Fibroblast of lung (primary cell): ENCODE measurements at places on chromosomes 2 and 18. TPM values are rescaled to one million over a fixed set of nuclear protein-coding genes. Genes with fewer than 3 reads are reported as not detected.

The PCARE gene
- under 0.01 TPM in 1 of 2 replicates, not detected in the other for total RNA-seq

GRCh38 chr18:9081940-9082339 lies 20.6 kb upstream of the NDUFV2 start:
- DNase-seq, result no peak

GRCh38 chr18:24208270-24209035 lies 69.6 kb downstream of the CABYR start:
- DNase-seq, result no peak

GRCh38 chr18:79620576-79621165 lies 58.9 kb upstream of the CTDP1 start:
- no peak for DNase-seq

DNA sequence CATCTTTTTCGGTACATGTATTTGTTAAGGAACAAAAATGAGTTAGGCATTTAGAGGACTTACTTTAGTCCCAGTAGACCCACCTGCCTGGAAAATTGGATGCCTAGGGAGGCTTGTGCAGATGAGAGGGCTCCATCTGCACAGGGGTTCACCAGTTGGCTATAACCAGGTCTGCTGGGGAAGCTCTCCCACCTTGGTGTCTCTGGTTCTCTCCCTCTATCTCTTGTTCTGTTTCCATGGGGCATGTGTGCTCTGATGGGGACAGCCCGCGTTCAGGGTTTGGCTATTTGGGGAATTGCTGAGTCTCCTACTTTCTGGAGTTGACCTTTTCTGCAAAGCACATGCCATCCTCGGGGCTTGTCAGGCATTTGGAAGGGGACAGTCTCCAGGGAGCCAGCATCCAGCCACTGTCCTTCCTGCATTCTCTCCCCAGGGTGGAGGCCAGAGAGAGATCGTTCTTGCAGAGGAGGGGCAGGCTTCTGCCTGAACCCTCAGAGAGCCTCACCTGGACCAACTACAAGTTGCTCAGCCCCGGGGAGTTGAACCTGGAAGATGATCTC lies 157.3 kb downstream of the KLHL29 start:
- DNase-seq, result no peak

DNA sequence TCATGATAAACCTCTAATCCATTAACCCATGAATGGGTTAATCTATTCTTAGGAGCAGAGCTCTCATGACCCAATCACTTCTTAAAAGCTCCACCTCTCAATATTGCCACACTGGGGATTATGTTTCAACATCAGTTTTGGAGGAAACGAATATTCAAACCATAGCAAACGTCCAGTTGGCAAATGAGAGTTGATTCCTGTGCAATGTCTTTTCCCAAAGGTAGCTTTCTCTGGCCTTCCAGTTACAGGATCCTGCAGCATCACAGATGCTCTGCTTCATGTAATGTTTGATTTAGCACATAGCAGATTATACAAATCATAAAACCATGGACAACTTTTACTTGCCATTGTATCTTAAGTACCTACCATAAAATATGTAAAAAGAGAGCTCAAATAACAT lies 481.0 kb downstream of the TNS1 start:
- DNase-seq, result peak; percentile 32

DNA sequence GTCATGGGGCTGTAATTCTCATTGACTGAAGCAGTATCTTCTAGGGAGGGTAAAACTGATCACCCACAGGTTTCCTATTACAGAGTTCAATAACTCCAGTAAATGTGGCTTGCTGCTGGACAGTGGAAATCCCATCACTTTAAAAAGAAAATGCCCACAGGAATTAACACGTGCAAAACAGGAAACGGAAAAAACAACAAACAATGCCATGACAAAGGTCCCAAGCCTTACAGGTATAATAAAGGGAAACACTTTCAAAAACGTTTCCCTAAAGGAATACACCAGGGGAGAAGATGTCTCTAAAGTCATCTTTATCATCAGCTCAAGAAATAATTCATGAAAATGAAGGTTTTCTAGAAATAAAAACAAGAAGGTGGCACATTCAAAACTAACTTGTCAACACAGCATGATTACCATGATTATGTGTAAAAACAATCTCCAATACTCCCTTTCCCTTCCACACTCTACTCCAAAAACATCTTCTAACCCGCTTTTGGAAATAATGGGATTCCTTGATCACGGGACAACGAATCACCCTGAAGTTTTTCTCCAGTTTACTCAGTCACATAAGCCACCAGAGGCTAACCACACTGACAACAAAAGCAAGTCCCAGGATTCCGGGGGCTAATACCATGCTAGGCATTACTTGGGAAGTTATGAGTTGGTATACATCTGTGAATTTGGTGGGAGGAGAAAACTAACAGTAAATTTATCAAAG lies 167.9 kb downstream of the TCF4 start:
- peak; percentile 57 for DNase-seq

DNA sequence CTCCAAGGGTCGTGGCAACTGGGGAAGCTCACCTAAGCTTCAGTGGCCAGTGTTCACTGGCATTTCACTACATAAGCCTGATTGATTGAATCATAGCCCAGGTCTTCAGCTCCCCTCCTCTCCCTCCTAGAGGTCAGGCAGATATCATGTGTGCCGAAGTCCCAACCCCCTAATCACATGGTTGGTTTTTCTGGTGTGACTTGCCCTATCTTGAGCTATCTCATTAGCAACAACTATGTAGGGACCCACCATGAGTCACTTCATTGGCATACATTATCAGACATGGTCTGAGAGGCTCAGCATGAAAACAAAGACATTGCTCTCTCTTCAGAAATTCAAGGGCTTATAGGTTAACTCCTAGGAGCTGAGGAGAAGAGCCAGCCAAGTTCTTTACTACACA lies 76.8 kb downstream of the LYPD1 start:
- DNase-seq, result peak; percentile 72

- DNase-seq, result no peak
Observed at GRCh38 chr2:42074661-42075060, 26.8 kb downstream of the PKDCC start.

The TNFRSF11A gene
- 0.26 and 0.66 TPM in 2 replicates for total RNA-seq

DNA sequence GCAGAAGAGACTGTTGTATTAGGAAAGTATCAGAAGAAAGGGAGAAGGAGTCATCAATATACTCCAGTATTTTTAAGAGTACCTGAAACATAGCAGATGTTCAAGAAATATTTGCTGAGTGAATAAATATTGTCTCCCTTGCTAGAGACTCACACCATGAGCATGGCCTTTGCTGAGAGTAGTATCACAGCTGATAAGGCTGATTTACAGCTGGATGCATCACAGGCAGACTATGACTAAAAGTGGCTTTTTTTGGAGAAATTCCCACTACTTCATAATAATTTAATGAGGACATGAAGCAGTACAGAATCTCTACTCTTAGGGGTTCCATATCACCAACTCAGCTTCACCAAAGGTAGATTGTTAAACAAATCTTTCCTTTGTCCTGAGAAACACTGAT lies 373.3 kb downstream of the RBM43 start:
- no peak for DNase-seq

The CD207 gene
- total RNA-seq, result not detected in 2 replicates

DNA sequence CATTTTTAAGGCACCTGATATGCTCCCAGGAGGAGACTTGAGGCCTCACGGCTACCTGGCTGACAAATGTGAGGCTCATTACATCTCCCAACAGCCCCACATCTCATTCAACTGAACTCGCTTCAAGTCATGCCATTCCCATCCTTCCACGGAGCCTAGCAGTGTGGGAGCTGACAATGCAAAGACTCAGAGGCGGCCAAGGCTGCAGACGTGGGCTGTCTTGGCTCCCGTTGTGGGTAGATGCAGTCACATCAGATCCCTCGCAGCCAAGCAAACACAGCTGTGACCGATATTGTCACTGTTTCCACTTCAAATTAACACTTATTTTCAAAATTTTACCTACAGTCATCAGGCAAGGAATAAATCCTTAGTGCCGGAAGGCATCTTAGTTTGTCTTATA lies 64.0 kb upstream of the TRIB2 start:
- DNase-seq, result no peak

- DNase-seq, result peak; percentile 47
Observed at GRCh38 chr2:159200498-159200897, 86.0 kb downstream of the WDSUB1 start.

The COL5A2 gene
- total RNA-seq, result 200 and 253 TPM in 2 replicates

GRCh38 chr2:198231562-198231961 lies 427.2 kb downstream of the PLCL1 start:
- no peak for DNase-seq

The RNF125 gene
- 0.26 and 0.33 TPM in 2 replicates for total RNA-seq

GRCh38 chr2:7210712-7211111 lies 293.5 kb downstream of the RNF144A start:
- DNase-seq, result peak; percentile 51

The CPO gene
- total RNA-seq, result under 0.01 TPM in 1 of 2 replicates, not detected in the other

DNA sequence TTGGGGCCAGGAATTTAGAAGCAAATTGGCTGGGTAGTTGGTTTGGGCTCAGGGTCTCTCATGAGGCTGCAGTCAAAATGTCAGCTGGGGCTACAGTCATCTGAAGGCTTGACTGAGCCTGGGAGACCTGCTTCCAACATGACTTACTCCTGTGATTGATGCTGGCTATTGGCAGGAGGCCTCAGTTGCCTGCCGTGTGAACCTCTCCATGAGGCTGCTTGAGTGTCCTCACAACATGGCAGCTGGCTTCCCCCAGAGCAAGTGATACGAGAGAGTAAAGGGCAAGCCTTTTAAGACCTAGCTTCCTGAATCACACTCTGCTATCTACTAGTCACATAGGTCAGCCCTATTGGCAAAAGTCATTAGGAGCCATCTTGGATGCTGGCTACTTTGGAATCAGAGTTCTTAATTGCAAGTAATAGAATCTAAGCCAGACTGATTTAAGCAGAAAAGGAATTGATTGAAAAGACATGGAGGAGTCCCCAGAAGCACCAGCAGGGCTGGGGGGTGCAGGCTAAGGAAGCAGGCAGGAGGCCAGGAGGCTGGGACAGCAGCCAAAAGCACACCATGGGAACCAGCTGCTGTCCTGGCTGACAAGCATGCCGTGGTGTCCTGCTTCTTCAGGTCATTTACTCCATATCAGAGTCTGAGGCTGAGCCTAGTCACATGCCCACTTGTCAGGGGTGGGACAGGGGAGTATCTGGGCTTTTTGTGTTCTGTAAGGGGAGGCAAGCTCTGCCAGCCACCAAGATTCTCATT lies 7.8 kb upstream of the GIGYF2 start:
- peak; percentile 23 for DNase-seq

- DNase-seq, result no peak
Observed at GRCh38 chr2:206585335-206585734, 57.0 kb upstream of the FAM237A start.

The KHK gene
- 1.0 and 1.3 TPM in 2 replicates for total RNA-seq

- DNase-seq, result peak; percentile 8
Observed at GRCh38 chr2:58957188-58957840, 716.2 kb upstream of the FANCL start.
